Activated naive CD4-positive, alpha-beta T cell (primary cell): ENCODE measurements at places on chromosomes 12 and 14.

GRCh38 chr12:46233423-46233822 lies 35.4 kb downstream of the SLC38A1 start:
- no peak for DNase-seq

- no peak for DNase-seq
Measured at GRCh38 chr14:105622329-105622955, 96.1 kb downstream of the TMEM121 start.

DNA sequence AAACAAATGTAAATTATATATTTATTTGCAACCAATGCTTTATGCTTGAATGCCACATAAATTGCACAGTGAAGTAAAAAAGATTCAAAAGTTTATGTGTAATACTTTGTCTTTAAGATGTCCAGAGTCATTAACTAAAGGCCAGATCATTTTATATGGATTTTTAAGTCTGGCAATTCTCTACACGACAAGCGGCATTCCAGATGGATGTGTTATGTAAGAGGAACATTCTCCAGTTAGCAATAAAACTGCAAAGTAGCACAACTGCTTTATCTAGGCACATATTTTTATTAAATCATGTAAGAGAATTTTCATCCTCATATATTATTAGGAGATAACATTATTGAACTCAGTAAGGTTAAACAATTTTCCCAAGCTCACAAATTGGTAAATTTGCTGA lies 1717.7 kb upstream of the SEL1L start:
- no peak for DNase-seq

- no peak for DNase-seq
Measured at GRCh38 chr12:113142173-113142885, 6.8 kb upstream of the RASAL1 start.

DNA sequence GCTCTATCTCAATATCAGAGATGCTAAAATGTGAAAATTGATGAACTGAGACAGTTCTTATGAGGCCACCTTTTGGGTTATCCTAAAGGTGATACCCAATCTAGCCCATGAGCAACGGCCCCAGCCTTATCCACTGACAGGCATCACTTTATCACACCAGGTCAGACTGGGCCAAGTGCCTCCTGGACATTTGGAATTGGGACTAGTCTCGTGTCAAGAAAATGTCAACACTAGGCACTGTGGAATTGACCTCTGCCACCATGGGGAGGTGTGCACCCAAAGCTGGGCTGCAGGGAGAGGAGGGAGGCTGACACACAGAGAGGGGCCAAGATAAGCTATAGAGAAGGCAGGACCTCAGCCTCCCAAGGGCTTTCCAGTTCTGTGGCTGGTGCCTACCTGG lies 78.5 kb upstream of the ZFP36L1 start:
- DNase-seq: no peak

DNA sequence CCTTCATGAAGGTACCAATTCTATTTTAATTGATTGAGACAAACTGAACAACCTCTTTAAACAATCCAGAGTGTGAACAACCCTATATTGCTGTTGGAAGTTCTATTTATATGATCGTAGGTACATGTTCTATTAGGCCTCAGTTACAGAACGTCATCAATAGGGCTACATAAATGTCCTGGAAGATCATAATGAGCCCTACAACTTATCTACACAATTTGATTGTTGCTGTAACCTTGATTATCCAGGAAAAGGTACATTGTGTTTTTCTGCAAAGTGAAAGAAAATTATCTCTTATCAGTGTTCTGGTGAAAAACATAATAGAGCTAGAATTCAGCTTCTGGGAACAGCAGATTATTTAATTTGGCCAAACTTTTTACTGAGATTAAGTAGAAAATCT lies 612.9 kb downstream of the GALC start:
- no peak for DNase-seq

GRCh38 chr12:479161-479560 lies 19.4 kb downstream of the B4GALNT3 start:
- DNase-seq: no peak

DNA sequence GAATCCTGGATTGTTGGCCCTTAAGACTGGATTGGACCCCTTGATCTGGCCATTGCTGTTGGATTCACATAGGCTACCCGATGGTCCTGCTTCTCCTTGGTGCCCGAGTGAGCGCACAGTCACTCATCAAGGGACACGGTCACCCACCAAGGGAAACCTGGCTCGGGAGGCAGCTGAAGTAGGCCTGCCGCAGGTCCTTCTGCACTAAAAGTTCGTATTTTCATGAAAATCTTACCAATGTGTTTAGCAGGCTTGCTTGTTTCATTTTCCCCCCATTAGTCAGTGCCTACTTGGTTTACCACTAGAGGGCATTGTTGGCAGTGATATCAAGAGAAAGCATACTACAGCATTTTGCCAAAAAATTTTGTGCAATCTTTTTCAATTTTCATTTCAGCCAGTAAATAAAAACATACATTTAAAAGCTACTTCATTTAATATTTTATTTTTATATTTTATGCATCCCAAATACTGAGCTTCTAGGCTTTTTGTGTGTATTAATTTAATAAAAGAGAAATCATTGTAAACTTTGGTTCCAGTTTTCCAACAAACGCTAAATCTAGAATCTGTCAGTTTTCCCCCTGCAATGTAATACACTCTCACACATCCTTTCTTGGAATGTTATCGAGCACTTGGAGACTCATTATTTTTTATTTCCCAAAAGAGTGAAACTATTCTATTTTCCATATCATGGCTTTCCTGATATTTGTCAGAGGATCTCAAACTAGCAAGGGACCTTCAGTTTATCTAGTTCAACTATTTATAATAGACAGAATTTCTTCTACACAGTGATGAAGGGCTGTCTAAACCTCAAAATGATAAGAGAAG lies 116.7 kb downstream of the LMNTD1 start:
- no peak for DNase-seq

DNA sequence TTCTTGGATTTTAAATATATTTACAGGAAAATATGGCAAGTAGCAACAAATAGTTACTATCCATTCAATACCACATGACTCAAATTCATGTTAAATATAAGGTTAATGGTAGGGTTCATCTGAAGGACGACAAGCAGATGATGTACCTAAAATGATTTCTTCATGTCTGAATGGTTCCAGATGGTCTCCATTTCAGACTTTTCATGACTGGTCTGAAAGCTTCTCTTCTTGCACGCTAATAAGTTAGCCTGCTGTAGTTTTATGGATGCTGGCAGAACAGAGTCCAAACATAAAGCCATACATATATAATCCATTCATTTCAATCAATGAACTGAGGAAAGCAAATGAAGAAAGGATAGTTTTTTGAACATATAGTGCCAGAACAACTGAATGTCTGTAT lies 257.0 kb upstream of the MGAT4C start:
- no peak for DNase-seq

DNA sequence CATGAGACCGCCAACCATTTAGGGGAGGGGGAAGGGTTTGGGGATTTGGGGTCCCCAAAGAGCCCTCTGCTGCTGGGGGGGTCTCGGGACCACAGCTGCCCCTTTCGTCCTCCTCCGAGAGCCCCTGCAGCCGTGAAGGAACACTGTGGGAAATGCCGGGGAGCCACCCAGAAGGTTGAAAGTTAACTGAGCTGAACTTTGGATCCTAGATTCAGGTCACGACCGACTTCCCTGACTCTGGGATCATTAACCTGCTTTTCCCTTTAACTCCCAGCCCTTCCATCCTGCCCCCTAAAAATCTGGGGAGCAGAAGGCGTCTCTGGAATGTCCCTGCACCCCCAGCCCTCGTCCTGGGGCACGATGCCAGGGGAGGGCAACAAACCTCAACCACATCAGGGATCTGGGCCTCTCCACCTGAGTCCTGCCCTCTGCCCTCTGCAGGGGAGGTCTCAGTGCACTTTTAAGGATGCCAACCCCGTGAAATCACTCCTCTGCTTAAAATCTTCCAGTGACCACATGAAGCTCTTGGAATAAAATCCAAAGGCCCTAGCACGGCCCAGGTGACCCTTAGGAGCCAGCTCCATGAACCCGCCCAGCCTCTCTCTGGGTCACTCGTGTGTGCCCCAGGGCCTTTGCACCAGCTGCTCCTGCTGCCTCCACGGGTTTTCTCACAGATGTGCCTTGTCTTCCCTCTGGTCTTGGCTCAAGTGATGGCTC lies 95.0 kb downstream of the RFLNA start:
- no peak for DNase-seq

GRCh38 chr12:13038491-13039161 lies 5.6 kb upstream of the FAM234B start:
- DNase-seq: no peak

- no peak for DNase-seq
Measured at GRCh38 chr14:39219075-39219499, 14.6 kb upstream of the MIA2 start.

- no peak for DNase-seq
Measured at GRCh38 chr14:45104561-45104960, 20.6 kb downstream of the PRPF39 start.

GRCh38 chr12:29212682-29213403 lies 63.8 kb downstream of the FAR2 start:
- no peak for DNase-seq

DNA sequence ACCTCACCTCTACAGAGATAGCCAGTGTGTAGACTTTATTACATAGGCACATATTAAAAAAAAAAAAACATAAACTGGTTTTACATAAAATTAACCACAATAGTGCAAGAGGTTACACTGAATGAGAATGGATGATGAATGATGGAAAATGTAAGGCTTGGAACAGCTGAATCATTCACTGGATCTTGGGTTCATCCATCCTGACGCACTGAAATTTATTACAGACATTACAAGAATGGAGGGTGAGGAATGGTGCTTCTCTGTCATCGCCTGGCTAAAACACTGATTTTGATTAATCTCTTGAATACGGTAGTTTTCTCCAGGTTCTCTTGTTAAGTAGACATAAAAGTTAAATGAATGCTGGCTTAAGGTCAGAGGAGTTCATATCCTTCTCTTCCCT lies 40.0 kb upstream of the GTF2A1 start:
- no peak for DNase-seq

- DNase-seq: no peak
Measured at GRCh38 chr12:82099216-82099615, 259.0 kb downstream of the CCDC59 start.
